Common myeloid progenitor, CD34-positive (primary cell): ENCODE measurements at places on chromosomes 5 and 9.

DNA sequence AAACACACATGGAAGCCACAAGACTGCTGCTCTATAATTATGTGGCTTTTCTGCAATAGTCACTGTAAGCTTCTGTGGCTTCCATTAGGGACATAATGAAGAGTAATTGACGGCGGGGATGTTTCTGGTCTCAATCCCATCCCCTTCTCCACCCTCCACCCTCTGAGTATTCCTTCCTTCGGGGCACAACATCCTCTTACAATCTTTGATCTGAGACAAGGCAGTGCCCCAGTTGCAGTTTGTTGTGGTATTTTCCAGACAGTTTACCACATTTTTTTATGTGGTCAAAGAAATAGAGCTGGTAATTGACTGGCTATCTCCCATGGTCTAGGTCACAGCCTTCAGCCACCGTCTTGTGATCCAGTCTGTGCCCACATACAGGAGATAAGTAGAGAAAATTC lies 277.7 kb downstream of the NR2F1-AS1 start:
- no peak for DNase-seq

- no peak for DNase-seq
Measured at GRCh38 chr9:84846906-84847305, 177.4 kb downstream of the NTRK2 start.

DNA sequence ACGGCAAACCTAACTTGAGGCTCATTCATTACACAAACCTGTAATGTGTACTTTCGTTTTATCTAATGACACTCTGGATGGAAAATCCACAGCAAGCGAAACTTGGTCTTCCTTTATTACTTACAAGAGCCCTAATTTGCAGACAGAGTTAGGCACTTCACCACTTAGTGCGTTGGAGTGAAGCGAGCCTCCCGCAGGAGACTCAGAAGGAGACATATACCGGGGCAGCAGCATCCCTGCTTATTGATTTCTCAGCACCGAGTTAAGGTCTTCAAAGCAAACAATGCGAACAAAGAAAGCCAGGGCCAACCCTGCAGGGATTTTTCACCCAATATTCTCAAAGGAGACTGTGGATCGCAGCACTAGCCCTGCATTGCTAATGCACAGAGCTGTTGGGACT lies 28.6 kb downstream of the LSM11 start:
- no peak for DNase-seq

DNA sequence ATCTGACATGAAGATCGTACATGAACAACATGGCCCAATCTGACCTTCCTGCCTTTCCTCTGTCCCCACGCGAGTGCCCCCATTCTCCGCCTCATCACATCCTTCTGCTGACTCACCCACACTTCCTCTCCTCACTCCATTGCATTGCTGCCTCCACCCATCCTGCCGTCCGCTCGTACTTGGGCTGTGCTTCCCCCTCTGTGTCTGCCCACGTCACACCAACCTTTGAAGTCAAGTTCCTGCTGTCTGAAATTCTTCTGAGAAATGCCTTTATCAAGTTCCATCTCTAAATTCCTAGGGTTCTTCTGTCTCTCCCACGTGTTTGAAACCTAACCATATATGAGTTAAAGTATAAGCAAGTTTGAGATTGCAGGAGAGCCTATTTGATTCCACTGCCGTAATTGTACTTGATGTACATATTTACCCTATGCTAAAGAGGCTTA lies 18.0 kb upstream of the STARD4 start:
- DNase-seq: peak; percentile 89

DNA sequence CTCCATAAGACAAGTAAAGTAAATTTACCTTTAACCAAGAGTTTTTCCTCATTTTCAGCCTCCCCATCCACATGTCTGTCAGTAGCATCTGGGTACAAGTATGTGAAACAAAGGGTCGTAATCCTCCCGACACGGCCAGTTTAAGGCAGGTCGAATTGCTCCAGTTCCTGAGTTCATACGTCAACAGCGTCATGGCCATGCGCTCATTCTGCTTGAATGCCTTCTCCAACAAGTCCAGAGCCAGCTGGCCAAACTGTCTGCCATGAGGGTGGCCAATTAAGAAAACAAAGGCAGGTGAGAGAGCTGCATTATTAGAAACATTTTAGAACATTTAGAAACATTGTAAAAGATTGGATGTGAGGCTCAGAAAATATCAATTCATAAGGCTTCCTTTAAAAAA lies 87.5 kb downstream of the TRPM6 start:
- DNase-seq: no peak

DNA sequence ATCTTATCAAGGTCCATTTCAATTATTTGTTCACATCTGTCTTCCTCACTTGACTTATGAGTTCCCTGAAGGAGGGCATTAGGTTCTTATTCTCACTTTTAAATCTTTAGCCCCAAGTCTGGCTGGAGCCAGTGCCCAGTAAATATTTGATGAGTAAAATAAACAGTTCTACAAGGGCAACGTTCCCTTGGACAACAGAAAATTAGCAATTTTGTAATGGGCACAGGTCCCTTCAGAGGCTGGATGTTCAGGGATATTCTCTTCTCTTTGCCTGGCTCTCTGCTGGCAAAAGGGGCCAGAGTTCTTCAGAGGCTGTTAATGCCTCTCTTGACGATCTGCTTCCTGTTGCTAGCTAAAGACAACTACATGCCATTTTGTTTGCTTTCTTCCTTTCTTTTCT lies 149.7 kb downstream of the SEMA6A start:
- no peak for DNase-seq

GRCh38 chr9:121711797-121712196 lies 60.4 kb downstream of the DAB2IP start:
- DNase-seq: no peak

DNA sequence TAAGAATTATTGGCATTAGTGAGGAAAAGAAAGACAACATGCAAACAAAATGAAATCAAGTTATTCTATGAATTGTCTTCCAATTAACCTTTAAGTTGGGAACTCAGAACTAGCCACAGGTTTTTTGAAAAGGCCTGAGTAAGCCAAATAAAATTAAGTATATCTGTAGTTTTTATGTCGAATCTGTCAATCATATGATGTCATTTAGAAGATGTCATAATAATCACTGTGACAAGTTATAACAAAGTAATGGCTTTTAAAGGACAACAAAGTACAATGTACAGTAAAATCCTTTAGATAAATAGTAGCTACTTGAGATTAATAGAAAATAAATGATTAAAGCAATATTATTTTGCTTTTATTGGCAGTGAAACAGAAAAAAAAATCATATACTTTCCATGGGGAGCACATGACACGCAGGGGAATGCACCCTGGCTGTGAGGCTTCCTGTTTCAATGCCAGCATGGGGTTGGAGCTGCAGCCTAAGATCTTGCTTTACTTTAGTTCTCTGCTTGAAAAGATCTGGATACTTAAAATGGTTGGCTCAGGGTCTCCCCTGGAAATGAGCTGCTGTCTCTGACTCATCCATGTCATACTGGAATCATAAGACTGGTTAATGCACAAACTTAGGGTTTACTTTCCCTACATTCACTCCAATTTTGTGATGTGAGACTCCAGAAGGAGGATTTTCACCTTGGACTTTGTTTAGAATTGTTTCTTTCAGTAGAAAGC lies 284.3 kb downstream of the TAF11L14 start:
- DNase-seq: no peak

GRCh38 chr5:132098151-132098594 lies 24.6 kb downstream of the CSF2 start:
- peak; percentile 89 for DNase-seq

GRCh38 chr9:137352511-137353222 lies 50.6 kb upstream of the NRARP start:
- DNase-seq: no peak

- no peak for DNase-seq
Measured at GRCh38 chr9:12463641-12464040, 229.5 kb upstream of the TYRP1 start.

- no peak for DNase-seq
Measured at GRCh38 chr9:135500071-135500524, 384 bp upstream of the MRPS2 start.

DNA sequence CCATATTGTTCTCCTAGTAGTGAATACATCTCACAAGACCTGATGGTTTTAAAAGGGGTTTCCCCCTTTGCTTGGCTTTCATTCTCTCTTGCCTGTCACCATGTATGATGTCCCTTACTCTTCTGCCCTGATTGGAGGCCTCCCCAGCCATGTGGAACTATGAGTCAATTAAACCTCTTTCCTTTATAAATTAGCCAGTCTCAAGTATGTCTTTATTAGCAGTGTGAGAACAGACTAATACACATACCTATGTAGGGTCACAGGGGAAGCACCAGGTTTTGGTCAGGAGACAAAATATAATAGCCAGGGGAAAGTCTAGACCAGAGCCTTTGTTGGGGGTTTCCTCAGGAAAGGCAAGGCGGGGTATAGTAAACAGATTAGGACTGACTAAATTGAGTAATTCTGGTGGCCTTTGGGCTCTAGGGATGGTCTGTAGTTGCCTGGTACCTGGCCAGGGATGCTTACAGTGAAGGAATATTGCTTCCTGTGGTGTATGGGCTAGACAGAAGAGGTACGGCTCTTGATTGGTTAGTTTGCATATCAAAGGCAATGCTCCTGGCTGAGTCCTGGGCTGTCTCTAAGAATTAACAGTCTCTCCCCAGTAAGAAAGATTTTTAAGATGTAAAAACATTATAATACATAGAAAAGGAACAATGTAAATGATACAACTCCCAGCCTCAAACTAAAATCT lies 254.5 kb downstream of the ELAVL2 start:
- no peak for DNase-seq

DNA sequence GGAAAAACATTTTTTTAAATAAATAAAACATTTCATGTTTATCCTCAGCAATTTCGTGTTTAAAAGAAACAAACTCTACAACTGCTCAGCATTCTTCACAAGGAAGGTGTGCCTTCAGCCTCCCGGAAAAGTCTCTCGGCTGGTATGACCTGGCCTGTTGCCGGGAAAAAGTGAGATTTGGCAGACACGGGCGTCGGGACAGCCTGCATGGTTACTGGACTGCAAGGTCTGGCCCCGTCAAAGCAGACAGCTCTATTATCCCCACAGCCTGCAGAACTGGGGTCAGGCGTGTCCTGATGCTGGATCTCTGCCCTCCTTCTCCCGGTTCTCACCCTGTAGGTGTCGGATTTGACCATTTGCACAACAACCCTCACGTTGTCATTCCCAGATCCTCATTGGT lies 120.3 kb upstream of the SPATA31C2 start:
- DNase-seq: no peak

DNA sequence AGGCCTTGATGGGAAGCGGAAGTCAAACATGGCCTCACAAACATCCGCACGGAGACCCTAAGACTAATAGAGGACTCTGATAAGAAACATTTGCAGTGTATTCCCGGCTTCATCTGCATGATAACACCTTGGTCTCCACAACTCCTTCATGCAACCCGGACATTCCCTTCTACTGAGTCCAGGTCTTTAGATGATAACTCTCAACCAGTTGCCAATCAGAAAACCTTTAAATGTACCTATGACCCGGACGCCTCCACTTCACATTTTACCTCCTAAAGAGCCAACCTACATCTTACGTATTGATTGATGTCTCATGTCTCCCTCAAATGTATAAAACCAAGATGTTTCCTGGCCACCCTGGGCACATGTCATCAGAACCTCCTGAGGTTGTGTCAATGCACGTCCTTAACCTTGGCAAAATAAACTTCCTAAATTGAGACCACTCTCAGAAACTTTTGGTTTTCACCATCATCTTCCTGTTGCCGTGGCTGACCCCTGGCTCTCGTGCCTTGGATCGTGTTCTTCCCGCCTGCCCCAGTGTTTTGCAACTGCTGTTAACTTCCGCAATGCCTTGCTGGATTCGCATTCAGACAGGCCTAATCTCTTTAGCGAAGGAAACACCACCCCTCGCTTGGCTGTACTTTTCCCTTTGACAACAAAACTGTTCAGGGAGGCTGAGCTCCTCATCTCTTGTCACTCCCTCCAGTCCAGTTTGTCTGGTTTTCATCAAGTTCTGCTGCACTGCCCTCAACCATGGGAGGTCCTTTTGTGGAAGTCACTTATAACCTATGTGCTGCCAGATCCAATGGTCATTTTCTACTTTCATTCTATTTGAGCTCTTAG lies 1.1 kb upstream of the DAP start:
- peak; percentile 84 for DNase-seq

GRCh38 chr5:80153586-80154126 lies 102.2 kb downstream of the SERINC5 start:
- no peak for DNase-seq
